ENCODE measurements at places on chromosomes 3 and 15.

- peak; percentile 4 for DNase-seq
Observed at GRCh38 chr15:70853973-70854665, at the start of gene LARP6. Gene LARP6 (minus strand): TSS chr15:70854157. CDS start chr15:70854088, 69 bp downstream.

- no peak for DNase-seq
Observed at GRCh38 chr3:177367788-177368187, 170.5 kb upstream of the TBL1XR1 start.

GRCh38 chr3:126714921-126715320 is 10.9 kb downstream of the CHCHD6 start:
- no peak for DNase-seq

- no peak for DNase-seq
Observed at GRCh38 chr3:31219131-31219843, 313.4 kb upstream of the STT3B start.

- no peak for DNase-seq
Observed at GRCh38 chr3:134423153-134423552, 48.9 kb upstream of the AMOTL2 start.

GRCh38 chr3:186418671-186419145 is 56.7 kb upstream of the DGKG start:
- no peak for DNase-seq

All from stimulated activated CD4-positive, alpha-beta T cell treated with anti-CD3 and anti-CD28 coated beads, TNF-alpha, amount 100 ng/mL, for 4 hours (primary cell).